ENCODE measurements at places on chromosomes 5 and 9. TPM values are rescaled to one million over a fixed set of nuclear protein-coding genes. Genes with fewer than 3 reads are reported as not detected.

DNA sequence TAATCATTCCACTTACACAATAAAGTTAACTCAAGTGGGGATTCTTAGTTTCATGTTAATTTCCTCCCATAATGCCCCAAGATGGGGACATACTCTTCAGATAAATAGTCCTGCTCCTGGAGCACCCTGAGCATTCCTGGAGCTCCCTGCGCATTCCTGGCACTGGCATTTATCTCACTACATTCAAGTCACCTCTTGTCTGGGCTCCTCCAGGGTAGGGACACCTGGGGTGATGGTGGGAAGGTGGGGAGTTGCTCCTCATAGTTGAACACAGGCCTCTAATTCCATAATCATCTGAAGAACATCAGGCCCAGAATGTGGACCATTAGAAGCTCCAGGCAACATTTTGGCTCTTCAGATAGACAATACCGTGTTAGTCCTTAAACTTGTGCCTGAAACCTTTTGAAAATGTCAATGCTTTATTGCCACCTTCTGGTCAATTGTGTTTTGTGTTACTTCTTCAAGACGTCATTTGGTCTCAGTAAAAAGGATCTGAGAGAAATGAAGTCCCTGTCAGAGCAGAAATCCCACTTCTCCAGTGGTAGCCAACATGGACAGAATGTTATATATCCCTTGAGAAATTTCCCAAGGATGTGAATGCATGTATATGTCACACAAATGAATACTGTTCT, 14.2 kb upstream of the AGGF1 start:
- peak; percentile 57 for DNase-seq

GRCh38 chr9:88596376-88596775, 61.4 kb downstream of the NXNL2 start:
- DNase-seq, result no peak

- DNase-seq, result no peak
Measured at GRCh38 chr9:121573717-121574485, 74.3 kb upstream of the GGTA1 start.

DNA sequence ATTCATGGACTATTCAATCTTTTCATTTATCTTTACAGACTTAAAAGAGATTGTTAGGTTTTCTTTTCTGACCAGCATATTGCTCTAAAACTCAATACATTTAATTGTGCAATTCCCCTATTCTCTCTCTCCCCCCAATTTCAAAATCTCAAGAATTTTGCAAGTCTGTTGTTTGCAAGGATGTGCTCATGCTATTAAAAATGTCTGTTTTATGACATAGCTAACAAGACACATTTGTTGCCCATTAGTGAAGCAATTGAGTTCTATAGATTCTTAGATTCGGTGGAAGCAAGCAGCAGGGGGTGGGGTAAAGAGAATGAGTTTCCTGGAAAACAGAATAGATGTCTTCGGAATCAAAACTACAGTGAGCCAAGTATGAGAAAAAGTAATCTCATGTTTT, 8.5 kb upstream of the CSNK1A1 start:
- no peak for DNase-seq

GRCh38 chr9:76373173-76373783, 20.9 kb downstream of the RFK start:
- no peak for DNase-seq

GRCh38 chr5:135490245-135491037, 38.3 kb upstream of the TIFAB start:
- DNase-seq, result no peak

GRCh38 chr5:157038568-157039187, 20.2 kb downstream of the HAVCR1 start:
- DNase-seq, result no peak

GRCh38 chr5:123154886-123155445, 65.9 kb downstream of the PRDM6 start:
- DNase-seq, result no peak

- DNase-seq, result no peak
Measured at GRCh38 chr5:115941051-115941675, 21.1 kb upstream of the LVRN start.

DNA sequence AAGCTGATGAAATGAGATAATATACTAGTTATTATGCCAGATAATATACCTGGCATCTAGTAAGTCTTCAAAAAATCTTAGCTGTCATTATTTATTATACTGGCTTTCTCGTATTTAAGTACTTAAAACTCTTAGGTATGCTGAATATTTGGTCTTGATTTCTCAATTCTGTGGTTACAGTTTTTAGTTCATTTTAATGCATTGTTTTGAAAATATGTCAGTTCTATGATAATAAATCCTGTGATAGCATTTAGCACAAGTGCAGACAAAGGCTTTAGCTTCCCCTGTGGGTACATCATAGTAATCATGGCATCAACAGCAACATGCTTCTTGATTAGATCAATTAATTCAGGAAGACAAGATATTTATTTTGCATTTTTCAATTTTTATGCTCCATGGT, 133.0 kb downstream of the SMC2 start:
- DNase-seq, result no peak

DNA sequence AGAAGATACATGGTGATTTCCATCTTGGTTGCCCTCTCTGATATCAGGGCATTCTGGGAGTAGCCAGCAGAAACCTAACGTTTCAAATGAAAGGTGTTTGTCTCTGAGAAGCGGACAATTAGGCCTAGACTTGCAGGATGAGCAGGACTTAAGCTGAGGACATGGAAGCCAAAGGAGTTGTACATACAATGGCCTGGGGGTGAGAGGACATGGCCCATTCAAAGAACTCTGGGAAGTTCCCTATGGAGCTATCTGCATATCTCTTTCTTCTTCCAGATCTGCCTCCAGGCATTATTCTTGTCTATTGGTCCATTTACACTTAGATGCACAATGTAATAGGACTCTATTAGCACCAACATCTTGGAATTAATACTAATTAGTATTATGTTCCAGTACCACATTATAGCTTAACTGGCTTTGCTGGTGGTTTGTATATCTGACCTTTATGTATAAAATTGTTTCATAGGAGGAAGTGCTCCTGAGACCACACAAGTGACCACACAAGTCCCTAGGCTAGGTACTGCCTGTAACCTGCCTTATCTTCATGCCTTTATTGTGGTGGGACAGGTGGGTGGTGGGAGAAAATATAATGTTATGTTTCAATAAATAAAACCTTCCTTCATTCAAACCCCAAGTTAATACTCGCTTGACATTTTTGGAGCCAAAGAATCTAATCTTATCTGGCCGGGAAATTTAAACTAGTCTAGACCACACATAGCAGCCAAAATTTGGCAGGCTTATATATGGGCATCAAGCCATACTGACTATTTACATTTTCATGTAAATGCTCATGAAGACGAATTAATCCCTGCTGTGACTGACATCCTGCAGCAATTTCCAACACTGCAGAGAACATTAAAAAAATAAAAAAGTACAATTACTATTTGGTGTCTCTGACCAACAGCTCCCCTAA, 52.1 kb upstream of the EQTN start:
- no peak for DNase-seq

GRCh38 chr9:116151966-116152381, 1.6 kb upstream of the PAPPA start:
- DNase-seq, result no peak

DNA sequence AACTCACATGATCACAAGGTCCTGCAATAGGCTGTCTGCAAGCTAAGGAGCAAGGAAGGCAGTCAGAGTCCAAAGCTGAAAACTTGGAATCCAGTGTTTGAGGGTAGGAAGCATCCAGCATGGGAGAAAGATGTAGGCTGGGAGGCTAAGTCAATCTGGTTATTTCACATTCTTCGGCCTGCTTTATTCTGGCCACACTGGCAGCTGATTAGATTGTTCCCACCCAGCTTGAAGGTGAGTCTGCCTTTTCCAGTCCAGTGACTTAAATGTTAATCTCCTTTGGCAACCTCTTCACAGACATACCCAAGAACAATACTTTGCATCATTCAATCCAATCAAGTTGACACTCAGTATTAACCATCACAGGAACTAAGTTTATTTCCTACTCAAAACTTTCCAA, 453.4 kb downstream of the TLE4 start:
- no peak for DNase-seq

- no peak for DNase-seq
Measured at GRCh38 chr5:113896789-113897188, 383.3 kb downstream of the YTHDC2 start.

GRCh38 chr9:105296877-105297287, 52.4 kb downstream of the SLC44A1 start:
- no peak for DNase-seq

DNA sequence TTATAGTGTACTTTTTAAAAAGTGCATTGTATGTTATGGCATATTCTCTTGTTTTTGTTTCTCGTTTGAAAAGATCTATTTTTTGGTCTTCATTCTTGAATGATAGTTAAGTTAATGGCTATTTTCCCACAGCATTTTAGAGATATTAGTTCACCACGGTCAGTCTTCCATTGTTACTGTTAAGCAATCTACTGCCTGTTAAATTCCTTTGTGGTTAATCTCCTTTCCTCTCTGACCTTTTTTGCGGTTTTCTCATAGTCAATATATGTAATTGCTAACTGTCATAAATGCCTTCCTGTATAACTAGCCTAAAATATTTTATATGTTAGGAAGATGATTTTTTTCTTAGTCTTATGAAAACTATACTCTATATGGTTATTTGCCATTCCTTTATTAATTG, 250.8 kb upstream of the FBXL7 start:
- DNase-seq, result no peak

GRCh38 chr9:137788561-137789294, 88.9 kb upstream of the CACNA1B start:
- no peak for DNase-seq

DNA sequence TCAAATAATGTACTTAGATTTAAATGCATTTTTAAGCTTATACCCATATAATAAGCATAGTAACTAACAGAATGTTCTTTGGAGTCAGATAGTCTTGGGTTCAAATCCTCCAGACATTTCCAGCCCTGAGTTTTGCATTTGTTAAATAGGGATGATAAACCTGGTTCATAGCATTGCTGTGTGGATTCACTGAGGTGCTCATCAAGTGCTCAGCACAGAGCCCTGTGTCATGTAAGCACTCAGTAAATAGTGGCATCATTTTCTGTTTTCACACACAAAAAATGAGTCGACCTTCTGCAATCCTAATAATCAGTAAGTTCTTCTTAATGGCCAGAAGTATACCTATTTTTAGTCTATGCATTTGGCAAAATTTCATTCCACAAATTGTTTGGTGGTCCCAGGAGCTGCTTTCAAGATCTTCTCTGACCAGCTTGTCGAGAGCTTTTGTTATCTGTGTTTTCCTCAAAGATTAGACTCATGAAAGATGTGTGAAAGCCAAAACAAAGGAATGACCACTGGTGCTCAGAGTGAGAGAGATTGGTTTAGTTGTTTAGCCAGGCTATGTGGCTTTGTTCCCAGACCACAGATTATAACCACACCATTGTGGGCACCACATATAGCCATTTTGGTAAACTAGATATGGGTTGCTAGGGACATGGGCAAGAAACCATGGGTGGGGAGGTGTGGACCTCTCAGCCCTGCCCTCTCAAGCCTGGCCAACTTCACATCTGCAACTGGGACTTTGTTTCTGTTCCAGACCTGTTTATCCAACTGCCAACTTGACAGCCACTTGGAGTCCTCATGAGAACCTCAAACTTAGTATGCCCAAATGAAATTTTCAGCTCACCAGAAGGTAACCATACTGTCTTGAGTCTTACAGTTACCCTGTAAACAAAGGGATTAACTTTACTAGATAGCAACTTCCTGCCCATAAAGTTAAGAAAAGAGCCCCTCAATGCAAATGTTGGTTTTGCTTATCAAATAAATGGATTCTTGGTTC, 45.0 kb downstream of the DOCK8 start:
- no peak for DNase-seq

DNA sequence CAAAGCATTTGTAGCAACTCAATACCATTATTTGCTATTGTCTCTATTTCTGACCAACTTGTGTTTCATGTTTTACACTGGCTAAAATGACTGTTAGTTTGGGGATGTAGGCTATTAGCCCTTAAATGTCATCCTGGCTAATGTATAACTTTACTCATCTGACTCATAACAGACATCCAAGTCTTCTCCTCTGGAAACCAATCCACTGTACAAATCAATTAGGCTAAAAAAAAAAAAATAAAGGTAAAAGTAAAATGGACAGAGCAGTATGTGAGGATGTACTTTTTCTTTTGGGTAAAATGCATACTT, 20.6 kb downstream of the MEGF9 start:
- DNase-seq, result no peak

DNA sequence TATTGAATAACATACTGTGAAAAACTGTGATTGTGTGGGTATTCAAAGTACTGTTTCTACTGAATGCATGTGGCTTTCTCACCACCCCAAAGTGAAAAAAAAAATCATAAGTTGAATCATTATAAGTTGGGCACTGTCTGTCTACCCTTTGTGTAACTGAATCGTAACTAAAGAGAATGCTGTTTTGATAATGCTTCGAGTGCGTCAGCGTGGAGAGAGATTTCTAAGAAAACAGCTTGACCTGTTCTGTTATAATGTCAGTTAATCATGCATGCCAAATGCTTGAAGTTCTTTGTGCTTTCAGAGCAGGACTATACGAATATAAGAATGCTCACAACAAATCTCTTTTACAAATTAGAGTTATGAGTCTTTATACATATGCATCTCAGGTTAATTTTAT, 148.8 kb upstream of the SGCD start:
- DNase-seq, result no peak

GRCh38 chr5:56761151-56761885, 54.0 kb upstream of the MAP3K1 start:
- DNase-seq, result no peak

- DNase-seq, result no peak
Measured at GRCh38 chr5:179229331-179229831, 115.9 kb downstream of the ADAMTS2 start.

DNA sequence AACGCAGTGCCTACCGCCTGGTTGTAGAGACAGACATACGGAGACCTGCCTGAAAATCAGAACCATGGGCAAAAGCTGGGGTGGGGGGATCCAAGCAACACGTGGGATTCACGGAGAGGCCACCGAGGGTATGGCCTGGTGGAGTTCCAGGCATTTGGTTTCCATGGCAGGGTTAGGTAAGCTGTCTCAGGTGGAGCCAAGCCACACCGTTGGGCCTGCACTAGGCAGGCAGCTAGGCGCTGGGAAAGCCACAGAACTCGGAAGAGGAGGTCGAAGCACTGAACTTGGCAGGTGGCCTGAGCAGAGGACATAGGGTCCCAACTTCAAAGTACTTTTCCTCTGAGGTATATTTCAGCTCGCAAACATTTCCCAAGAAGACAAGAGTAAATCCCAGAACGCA, 111.6 kb downstream of the ISL1 start:
- no peak for DNase-seq

CCNJL gene
- polyA plus RNA-seq, result 8.2 TPM

CDK9 gene
- 72.9 TPM for polyA plus RNA-seq

CYLC2 gene
- polyA plus RNA-seq, result not detected

PLPPR1 gene
- polyA plus RNA-seq, result 18.5 TPM

AGTPBP1 gene
- 37.5 TPM for polyA plus RNA-seq

ECSCR gene
- polyA plus RNA-seq, result 21.9 TPM

CERCAM gene
- polyA plus RNA-seq, result 34.9 TPM

TENT4A gene
- polyA plus RNA-seq, result 35.6 TPM

ZBTB6 gene
- 15.1 TPM for polyA plus RNA-seq

ST6GALNAC4 gene
- 9.8 TPM for polyA plus RNA-seq

ENTREP1 gene
- polyA plus RNA-seq, result 5.0 TPM

SPATA31A3 gene
- polyA plus RNA-seq, result not detected

Data from left kidney (tissue), 8 donors.